ENCODE measurements at places on chromosomes 5 and 9.

GRCh38 chr5:76819851-76820525 is 1.2 kb downstream of the F2RL1 start:
- no peak for DNase-seq

- DNase-seq: no peak
Observed at GRCh38 chr5:79694652-79695051, 5.0 kb downstream of the CMYA5 start.

GRCh38 chr9:134433909-134434882 is 107.9 kb downstream of the RXRA start:
- no peak for DNase-seq

DNA sequence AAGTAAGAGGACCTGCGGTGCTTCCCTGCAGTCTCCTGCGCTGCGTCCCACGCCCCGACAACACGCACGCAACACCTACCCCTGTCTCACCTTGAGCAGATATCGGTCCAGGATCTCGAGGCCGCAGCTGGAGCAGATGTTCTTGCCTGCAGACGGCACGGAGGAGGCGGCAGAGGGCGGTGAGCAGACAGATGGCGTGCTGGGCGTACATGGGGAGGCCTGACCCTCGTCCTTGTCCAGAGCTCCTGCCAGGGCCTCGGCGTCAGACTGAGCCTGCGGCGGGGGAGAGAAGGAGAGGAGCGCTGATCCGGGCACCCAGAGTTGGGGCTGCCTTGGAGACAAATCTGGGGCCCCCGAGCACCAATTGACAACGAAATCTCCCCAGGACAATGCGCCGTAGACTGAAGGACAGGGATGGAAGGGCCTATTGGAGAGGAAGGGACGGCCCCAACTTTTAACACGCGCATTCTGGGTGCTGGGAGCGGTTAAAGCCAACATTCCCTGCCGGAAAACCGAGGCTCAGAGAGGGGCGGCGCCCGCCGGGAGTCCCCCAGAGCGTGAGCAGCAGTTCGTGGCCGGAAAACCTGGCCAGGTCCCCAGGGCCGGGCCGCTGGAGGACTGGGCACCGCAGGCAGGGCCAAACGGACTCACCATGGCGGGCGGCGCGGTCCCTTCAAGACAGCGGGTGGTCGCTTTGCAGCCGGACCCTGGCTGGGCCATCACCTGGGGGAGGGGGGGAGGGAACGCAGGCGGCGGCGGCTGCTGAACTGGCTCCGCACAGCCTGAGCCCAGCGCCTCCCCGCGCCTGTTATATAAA is 1.8 kb downstream of the LHX6 start:
- DNase-seq: no peak

- no peak for DNase-seq
Observed at GRCh38 chr9:69468380-69468779, 143.4 kb downstream of the ENTREP1 start.

DNA sequence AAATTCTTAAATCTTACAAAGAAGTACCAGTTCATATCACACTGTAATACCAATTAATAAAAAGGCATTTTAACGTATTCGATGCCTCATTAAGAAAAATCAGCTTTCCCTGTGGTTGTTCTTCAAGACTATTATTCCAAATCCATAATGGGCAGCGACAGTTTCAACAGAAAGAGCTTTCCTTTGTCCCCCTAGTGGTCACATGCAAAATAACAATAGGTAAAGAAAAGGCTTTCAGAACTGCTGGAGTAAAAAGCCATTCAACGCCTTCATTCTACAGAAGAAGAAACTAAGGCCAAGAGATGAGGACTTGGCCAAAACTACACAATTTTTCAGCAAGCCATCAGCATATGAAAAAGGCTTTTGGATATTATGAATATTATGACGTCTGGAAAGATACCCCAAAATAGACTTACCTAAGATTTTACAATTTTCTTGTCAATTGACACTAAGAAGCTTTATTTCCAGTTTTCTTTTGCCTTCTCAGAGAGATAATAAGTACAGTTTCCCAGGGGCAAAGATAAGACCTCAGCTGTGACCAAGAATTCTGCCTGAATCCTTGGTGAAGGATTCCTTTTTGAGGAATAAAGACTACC is 6.7 kb upstream of the CDH6 start:
- no peak for DNase-seq

GRCh38 chr5:57889558-57889957 is 406.9 kb upstream of the ACTBL2 start:
- DNase-seq: peak; percentile 83

DNA sequence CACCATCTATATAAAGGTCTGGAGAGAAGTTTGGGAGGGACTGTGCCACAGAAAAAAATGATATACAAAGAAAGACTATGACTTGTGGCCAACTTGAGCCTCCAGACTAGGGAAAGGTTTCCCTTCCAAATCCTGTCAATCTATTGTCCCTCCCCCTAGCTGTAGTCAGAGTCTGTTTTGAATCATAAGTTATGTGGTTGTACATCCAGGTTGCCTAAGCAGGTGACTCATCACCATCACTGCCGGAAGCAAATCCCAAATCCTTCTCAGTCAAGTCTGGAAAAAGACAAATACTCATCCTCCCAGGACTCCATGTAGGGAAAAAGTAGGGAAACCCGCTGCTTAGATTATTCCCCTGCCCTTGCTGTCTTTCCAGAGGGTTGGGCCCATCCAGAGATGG is 235.7 kb downstream of the CDK5RAP2 start:
- DNase-seq: no peak

DNA sequence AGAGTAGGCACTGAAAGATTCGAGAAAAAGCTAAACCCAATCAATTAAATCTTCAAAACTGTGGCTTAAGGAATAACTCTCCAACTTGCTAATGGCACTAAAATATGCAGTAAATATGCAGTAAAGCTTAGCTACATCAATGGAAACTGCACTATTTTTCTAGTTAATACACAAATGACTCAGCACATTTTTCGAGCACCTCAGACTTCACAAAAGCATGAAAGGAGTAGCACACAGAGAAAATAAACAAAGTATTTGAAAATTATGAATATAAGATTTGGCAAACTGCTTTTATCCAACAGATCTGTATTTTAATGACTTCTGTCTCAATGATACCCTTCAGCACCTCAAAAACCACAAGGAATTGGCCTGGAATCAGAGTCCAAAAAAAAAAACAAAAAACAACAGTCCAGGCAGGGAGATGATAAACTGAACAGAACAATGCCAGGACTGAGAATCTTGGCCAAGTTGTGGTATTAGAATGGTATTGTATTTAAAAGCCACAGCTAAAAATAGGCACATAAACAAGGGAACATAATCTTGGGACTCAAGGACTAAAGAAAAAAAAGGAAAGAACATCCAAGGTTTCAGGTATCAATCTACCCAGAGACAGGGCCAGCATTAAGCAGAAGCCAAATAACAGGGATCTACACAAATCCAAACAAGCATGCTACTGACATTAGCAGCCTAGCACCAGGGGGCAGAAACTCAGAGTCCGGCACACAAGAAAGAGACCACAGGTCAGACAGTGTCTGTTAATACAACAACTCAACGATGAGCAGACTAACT is 21.4 kb downstream of the TMEM245 start:
- peak; percentile 78 for DNase-seq

GRCh38 chr5:134427540-134428041 is 15.9 kb upstream of the CDKN2AIPNL start:
- no peak for DNase-seq

DNA sequence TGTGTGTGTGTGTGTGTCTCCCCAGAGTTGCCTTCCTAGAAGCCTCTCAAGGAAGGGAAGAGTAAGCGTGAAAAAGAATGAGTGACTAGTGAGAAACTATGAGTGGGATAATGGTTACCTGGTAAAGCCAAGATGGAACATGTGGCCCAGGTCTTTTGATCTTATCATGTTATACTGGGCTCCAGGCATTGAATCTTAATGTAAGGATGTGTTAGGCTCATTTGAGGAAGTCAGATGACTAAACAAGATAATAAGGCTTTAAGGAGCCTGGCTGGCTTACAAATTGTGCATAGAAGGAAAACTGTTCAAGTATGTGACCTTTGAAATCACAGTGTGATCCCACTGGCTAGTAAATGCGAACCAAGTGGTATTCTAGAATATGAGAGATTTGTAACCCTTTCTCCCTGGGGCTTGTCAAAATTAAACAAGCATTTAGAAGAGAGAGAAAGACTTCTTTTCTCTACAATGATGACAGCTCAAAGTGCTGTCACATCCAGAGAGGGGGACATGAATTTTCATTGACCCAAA is 29.9 kb upstream of the HMHB1 start:
- no peak for DNase-seq

GRCh38 chr9:73153793-73154227 is 2.1 kb downstream of the ANXA1 start:
- DNase-seq: no peak

DNA sequence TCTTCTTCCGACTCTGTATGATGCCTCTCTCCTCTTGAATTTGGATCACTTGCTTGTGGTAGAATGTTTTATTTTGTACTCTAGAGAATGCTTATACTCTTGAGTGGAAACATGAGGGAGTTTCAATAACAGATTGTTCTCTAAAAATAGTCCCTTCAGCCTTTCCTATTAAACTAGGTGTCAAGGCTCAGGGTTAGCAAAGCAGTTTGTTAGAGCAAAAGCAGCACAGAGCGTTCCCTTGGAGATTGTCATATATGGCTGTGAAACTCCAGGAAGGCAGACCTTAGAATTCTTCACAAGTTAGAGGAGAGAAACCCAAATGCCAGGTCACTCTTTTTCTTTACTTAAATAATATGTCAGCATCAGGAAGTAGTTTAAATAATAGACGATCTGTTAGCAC is 33.0 kb downstream of the MAMDC2 start:
- no peak for DNase-seq

GRCh38 chr5:169050636-169051035 is 250.3 kb downstream of the SLIT3 start:
- DNase-seq: no peak

GRCh38 chr5:145178641-145179523 is 656.3 kb downstream of the PRELID2 start:
- DNase-seq: no peak

DNA sequence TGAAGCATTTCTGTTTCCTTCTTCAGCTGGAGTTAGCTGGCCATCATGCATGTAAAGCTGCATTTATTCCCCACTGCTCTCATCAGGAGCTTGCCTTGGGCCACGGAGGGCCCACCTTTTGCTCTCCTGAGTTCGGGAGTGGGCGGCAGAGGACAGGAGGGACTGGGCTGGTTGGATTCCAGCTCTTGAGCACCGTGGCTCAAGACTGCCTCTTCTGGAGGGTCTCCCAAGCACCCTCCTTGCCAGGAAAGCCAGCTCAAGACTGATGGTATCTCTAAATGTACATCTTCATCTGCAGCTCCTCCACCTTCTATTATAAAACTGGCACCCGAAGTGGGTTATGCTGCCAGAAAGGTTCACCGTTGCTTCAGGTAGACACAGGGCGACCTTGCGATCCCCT is 399.6 kb upstream of the IRX1 start:
- DNase-seq: no peak

DNA sequence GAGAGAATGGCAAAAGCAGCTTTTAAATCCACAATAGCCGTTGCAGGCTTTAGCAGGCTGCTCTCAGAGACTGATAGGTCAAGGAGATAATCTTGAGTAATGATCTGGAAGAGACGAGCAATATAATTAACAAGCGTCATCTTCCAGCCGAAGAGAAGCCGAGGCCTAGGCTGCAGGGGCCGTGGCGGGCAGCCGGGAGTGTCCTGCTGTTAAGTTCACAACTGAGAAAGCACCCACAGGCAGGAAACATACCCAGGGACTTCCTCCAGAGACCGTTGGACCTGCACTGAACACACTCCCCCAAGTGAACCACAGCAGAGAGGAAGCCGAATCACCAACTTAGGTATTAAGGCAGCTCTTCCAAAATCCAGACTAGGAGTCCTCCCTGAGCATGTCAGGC is 182.3 kb downstream of the IRX2 start:
- DNase-seq: no peak

- DNase-seq: no peak
Observed at GRCh38 chr5:157513182-157513581, 53.2 kb downstream of the NIPAL4 start.

DNA sequence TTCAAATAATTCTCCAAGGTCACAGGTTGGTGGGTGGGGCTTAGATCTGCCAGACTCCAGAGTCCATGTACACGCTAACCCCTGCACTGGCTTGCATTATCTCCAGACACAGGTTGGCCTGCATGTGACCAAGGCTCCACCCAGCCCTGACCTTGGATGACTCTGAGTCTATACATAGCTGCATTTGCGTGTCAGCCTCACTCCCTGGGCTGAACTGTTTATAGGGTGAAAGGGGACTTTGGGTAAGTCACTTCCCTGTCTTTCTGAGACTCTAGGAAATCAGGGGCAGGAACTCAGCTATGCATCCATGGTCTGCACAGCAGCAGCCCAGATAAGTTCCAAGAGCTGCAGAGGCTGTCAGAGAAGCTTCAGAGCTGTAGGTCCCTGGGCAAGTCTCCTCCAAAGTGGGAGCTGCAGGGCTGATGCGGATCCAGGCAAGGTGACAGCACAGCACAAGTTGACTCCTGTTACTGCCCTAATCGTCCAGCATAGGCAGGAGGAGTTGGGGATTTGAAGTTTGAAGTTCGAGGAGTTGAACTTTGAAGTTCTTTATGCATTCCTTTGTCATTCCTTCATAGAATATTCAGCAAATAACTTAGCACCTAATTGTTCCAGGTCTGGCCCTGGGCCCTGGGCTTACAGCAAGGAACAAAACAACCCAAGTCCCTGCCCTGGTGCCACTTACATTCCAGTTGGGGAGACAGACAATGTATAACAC is 53.4 kb downstream of the SLC22A5 start:
- no peak for DNase-seq

- DNase-seq: no peak
Observed at GRCh38 chr5:155546075-155546474, 532.5 kb downstream of the KIF4B start.

GRCh38 chr5:33601881-33602280 is 161.1 kb downstream of the TARS1 start:
- DNase-seq: no peak

DNA sequence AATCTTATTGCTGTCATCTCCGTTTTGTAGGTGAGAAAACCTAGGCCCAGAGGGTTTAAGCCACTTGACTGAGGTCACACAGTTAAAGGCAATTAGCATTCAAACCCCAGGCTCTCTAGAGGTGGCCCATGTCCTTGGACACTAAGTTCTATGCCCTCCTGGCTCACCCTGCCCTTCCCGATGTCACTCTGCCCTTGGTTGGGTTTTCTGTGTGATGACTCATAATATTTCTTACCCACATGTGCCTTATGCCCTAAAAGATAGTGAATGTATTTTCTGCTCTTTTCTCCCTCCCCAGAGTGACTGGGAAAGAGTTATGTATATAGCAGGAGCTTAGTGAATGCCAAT is 174.5 kb upstream of the PITX1 start:
- no peak for DNase-seq

GRCh38 chr5:17802256-17802655 is 168.0 kb downstream of the TAF11L14 start:
- peak; percentile 1 for DNase-seq

Data from SJCRH30 (cell line).